T-helper 9 cell (primary cell): ENCODE measurements at places on chromosomes 2 and 18.

GRCh38 chr2:169761251-169761969, 27.8 kb downstream of the KLHL23 start:
- no peak for DNase-seq

DNA sequence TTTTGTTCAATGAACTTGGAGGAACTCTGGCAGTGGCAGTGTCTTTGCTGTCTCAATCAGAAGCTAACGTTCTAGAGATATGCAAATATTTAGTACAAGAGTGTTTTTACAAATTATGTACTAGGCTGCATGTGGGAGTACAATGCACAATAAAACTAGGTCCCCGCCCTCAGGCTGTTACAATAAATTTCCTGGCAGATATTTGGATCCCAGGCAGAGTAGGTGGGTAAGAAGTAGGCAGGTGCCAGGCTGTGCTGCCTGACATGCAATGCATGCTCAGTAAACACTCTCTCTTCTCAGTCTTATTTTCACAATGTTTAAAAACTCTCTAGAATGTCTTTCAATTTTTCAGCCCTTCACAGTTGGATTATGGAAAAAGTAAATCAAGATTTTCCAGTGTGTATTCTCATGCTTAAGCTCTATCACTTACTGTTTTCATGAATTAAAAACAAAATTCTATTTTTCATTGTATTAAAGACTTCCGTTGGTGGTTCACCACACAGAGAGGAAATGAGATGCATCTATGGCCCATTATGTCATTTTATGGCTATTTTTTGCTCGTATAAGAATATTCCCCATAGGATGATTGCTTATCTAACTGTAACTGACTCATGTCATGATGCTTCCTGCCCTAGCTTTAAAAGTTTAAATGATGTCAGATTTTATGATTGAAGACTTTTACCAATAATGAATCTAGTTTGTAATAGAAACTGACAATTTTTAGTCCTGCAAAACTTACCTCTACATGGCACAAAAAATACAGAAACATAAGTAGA, 346.1 kb downstream of the RND3 start:
- no peak for DNase-seq

DNA sequence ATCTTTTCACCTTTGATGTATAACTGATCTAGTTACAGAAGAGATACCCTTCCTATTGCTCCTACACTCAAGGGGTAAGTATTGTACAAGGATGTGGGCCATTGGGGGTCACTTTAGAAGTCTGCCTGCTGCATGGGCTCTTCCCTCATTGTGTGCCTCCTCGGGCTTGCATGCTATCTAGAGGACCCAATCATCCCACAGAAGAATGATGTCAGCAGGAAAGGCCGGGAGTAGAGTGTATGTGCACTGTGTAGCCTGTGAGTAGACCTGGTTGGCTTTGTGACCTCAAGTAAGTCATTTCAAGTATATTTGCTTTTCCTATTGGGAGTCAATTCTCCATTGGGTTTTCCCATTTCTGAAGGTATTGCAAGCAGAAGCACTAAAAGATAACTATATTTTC, 129.5 kb upstream of the TRIB2 start:
- no peak for DNase-seq

DNA sequence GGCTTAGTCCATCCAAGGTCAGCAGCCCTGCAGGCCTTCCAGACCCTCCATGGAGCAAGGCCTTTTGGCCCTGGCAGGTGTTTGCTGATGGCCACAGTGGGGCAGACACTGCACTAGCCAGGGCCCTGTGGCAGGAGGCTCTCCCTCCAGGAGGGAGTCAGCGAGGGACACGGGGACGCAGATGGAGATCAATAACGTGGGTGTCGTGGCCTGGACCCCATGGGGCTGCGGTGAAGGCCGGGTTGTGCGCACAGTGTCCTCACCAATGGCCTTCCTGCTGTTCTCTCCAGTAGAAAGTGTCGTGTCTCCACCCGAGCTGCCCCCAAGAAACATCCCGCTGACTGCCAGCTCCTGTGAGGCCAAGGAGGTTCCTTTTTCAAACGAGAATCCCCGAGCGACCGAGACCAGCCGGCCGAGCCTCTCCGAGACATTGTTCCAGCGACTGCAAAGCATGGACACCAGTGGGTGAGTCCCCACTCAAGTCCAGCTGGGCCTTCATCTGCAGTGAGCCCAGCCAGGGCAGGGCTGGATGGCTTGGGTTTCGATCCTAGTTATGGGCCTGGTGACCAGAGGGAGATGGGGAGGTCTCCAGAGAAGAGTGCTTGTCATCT, 65.4 kb downstream of the INPP5D start:
- DNase-seq: no peak

DNA sequence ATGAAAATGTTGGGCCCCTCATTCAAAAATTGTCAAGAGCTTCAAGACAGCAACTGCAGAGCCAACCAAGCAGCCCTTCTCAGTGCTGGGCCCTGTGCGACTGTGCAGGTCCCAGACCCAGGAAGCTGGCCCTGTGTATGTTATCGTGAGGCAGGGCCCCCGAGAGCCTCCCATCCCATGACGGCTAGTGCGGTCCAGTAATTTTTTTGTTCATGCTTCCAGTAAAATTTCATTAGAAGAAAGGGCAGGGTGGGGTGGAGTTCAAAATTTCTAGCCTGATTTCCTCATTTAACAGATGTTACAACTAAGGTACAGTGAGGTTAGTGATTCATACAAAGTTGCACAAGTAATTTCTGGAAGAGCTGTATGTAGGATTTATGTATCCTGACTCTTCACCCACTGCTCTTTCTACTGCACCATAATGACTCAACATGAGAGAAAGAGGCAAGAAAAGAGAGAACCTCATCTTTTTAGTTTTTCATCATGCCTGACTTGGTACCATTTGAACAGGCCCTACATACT, 105.5 kb downstream of the ZEB2 start:
- DNase-seq: no peak

DNA sequence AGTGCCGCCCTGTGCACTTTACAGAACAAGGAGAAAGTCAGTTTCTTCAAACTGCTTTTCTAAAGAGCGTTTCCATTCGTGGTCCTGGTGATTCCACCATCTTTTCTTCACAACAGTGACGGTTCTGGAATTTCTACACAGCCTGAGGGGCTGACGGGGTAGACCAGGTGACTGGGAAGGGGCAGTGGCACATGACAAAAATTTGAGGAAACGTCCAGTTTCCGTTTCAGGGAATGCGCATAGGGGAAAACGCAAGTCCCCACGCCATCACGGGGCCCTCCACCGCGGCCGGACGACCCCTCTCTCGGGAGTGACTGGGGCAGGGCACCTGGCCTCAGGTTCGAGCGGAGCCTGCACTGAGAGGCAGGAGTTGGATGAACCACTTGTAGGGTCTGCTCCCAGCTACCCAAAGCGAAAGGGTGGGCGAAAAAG, 980 bp upstream of the SPTBN1 start:
- DNase-seq: no peak

GRCh38 chr2:8582191-8582590, 99.7 kb upstream of the ID2 start:
- no peak for DNase-seq

- DNase-seq: no peak
Observed at GRCh38 chr2:143649226-143649740, 520.1 kb downstream of the ARHGAP15 start.

- no peak for DNase-seq
Observed at GRCh38 chr2:46487667-46488335, 8.4 kb downstream of the TMEM247 start.

DNA sequence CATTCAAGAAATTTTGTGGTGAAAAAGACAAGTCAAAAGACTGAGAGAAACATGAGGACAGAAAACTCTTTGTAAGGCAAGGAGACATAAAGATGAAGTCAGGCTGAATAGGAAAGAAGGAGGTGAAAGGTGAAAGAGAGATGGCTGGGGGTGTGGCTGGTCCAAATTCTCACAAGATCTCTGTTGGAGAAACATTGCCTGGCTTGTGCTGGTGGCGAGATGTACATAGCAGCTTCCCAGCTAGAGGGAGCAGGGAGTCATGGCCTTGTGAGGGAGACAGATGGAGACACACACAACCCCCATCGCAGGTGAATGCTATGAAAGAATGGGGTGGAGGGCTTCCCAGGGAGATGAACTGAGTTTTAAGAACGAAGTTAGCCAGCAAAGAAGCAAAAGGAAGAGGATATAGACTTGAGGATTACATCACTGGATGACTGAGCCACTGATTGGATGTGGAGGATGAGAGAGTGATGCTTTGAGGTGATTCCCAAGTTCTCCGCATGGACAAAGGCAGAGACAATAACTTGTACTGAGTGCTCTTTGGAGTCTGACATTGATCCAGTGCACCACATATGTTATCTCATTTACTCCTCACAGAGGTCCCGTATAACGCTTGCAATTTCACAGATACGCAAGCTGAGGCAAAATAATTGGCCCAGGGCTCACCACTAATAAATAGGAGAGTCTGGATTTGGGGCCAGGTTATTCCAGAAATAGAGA, 3.7 kb upstream of the EMX1 start:
- no peak for DNase-seq

DNA sequence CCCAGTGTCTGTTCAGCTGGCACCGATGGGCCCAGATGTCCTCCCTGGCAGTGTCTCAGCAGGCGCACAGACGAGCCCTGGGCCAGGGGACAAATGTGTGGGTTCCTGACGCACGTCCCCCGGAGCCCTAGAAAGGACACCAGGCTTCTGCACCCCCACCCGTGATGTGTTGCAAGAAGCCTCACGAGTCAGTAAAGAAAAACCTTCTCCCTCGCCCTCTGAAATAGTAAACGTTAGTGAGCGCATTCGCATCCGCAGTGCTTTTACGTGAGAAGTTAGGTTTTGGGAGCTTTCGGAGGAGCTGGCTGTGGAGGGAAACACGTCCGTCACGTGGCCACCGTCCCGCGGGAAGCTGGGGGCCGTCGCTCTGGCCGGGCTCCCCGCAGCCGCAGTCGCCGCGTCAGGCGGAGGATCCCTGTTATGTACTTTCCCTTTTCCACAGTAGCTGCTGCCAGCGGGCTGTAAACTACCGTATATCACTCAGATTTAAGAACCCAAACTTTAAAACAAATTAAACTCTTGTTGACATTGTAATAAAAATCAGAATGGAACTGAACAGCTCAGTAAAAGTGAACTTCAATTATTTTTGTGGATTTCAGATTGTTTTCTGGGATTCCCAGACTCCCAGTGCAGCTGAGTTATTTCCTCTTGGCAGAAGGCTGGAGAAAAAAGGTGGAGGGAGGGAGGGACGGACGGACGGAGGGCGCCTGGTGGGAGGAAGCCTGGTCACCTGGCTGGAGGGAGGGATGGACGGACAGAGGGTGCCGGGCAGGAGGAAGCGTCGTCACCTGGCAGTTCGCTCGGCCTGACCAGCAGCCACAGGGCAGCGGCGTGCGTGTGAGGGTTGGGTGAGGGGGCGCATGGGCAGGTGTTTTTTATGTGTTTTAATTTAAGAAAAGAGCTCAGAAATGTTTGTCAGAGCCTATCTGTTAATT, 112.1 kb downstream of the NFATC1 start:
- DNase-seq: no peak

GRCh38 chr2:158610059-158610458, 153.3 kb downstream of the PKP4 start:
- DNase-seq: no peak

- no peak for DNase-seq
Observed at GRCh38 chr2:59206361-59206760, 965.2 kb upstream of the FANCL start.
